Right ventricle myocardium superior (tissue), 1 donor: ENCODE measurements at places on chromosomes 6 and 20. TPM values are rescaled to one million over a fixed set of nuclear protein-coding genes. Genes with fewer than 3 reads are reported as not detected.

DNA sequence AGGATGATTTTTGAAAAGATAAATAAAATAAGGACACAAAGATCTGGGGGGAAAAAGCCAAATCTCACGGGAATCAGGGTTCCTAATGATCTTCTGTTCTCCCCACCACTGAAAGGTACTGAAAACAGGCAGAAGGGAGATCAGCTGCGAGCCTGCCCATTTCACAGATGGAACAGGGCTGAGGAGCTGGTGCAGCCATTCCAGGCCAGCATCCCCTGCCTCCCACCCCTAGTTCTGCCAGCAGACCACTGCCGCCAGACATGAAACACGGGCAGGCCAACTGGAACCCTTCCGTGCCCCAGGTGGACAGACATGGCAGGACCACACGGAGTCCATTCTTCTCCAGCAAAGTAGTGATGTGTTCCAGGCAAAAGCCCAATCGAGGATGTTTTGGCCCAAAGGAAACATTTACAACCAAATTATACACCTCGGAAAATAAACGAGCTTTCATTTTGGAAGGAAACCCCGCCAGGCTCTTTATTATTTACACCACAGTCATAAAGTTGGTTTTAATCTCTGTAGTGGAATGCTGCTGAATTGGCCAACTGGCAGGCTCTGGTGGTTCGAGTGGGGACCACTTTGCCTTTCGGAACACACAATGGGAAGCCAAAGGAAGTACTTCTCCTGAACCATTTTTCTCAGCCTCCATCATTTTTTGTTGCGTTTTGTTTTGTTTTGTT, 28.2 kb downstream of the ISM1 start:
- DNase-seq, result no peak

- no peak for DNase-seq
Observed at GRCh38 chr6:15166121-15166520, 79.7 kb upstream of the JARID2 start.

- no peak for DNase-seq
Observed at GRCh38 chr20:57605045-57605444, 15.2 kb downstream of the ZBP1 start.

DNA sequence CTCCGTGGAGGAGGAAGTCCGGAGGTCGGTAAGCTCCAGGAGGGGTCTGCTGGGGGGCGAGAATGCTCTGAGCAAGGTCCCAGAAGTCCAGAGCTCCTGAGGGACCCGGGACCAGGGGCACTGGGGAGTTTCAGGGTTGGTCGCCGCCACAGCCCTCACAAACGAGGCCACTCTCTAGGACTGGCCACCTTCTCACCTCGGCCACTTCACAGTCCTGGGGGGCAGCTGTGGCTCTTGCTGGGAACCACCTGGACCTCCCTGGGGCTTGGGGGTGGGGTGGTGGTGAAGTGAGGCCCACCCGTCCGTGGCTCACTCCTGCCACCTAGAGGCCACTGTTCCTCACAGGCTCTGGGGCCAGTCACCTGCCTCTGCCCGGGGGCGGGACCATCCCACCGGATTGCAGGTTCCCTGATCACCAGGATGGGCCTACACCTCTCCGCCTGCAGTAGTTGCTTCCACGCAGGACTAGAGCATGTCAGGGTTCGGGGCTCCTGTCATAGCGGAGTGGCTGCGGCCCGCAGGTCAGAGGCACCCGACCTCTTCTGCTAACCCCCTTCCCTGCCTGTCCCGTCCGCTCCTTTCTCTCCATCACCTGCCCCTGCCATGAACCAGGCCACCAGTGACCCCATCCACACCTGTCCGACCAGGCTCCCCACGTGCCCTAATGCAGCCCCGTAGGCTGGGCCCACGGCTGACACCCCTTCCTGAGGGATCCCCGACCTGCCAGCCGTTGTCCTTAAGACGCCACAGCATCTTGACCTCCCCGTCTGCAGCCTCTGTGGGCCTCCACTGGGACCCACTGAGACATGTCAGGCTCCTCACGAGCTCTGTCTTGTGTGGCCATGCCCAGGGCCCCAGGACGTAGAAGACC, 5.1 kb upstream of the TCEA2 start:
- DNase-seq, result peak; percentile 87

DNA sequence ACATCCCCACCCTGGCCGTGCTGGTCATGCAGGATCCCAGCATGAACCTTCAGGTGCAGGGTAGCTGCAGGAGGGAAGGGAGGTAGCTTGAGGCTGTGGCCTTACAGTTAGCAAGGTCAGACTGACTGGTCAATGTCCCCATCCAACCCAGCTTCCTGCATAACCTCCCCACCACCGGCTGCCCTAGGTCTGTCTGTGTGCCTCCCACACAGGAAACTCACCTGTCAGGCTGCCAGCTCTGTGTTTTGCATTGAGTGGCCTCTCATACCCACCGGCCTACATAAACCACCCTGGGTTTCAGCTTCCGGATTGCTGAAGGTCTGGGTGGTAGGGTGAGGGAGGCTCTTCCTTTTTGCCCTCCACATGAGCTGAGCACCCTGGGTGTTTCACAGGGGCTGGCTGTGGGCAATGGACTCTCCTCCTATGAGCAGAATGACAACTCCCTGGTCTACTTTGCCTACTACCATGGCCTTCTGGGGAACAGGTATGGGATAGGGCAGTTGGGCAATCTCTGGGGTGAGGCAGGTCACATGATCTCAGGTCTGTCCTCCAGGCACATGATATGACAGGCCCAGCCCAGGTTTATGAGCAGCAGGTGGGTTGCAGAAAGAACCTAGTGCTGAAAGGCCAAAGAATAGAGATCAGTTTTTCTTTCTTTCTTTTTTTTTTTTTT, 1.8 kb downstream of the CTSA start:
- no peak for DNase-seq

DNA sequence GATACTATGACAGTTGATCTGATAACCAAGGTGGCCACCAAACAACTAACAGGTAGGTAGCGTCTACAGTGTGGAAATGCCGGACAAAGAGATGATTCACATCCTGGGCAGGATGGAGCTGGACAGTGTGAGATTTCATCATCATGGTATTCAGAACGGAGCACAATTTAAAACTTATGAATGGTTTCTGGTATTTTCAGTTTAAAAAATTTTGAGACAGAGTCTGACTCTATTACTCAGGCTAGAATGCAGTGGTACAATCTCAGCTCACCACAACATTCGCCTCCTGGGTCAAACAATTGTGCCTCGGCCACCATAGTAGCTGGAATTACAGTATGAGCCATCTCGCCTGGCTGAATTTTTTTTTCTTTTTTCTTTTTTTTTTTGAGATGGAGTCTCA, 43.8 kb downstream of the CEP57L1 start:
- DNase-seq, result no peak

DNA sequence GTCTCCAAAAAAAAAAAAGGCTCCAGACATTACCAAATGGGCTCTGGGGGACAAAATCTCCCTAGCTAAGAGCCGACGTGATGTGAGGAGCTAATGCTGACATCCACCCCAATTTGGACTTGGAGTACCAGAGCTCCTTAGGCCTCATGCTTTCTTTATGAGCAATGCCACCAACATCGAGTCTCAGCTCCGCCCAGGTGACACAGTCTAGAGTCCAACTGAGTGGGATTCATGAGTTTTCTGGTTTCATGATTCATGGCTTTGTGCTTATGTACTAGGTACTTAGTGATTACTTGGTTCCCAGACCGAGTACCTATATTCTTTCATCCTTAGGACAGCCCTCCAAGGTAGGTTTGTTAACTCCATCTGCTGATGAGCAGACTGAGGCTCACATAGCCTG, 4.4 kb downstream of the ANKRD60 start:
- DNase-seq, result no peak

DNA sequence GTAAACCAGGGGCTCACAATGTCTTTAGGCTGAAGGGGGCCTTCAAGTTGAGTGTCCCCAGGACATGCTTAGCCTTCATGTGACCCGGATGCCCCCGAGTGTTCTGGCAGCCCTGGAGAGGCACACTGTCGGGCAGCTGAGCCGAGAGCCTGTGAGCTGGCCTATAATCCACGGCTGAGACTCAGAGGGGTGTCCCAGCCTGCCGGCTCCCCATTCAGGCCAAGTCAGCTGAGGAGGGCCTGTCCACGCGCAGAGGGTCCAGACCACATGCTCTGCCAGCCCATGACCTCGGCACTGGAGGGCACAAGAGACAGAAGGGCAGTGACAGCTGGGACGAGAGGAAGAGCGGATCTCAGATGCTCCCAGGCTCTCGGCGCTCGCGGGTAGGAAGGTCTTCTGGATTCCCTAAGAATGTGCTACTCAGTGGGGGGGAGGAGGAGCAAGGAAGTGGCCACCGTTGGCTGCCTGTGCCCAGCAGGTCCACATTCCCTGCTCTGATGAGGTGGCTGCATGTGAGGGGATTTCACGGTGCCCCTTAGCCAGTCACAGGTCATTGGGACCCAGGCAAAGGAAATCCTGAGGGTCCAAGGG, 224.7 kb downstream of the NRN1 start:
- DNase-seq, result no peak

DNA sequence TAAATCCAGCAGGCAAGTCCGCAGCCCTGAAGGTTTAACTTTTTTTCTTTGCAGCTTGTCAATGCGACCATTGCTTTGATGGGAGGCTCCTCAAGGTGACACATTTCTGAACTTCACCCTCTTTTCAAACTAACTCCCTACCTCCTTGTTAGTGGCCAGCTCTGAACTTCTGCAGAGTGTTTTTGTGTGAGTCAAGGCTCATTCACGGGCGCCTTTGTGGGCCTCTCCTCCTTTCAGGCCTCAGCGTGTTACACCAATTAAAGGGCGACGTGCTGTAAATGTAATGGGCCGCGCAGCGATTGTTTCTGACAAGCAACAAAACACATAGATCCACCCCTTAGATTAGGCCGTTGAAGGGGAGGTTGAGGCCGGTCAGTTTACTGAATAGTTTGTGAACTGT, 45.5 kb upstream of the NR2E1 start:
- no peak for DNase-seq

DNA sequence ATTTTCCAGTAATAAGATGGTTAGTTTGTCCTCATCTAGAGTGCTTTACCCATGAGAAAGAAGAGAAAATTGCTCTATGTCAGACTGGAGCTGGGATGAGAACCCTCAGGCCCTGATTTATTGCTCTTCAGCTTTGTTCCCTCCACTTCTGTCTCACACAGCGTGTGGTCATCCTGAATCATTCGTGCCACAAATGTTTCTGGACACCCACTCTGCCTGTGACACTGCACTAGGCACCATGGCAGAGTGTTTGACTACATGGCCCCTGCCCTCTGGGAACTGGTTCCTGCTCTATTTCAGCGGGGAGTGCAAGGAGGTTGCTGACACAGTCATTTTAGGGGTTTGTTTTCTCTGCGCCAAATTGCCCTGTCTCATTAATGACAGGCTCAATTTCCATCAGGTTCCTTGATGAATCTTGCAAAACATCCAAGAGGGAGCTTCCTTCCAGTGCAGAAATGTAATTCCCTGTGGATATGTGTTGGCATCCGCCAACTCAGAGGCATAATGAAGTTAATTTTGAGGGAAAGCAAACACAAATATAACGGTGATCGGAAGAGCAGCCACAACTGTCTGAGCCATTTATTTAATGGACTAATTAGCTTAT, 207.5 kb downstream of the CLIC5 start:
- DNase-seq, result no peak

DNA sequence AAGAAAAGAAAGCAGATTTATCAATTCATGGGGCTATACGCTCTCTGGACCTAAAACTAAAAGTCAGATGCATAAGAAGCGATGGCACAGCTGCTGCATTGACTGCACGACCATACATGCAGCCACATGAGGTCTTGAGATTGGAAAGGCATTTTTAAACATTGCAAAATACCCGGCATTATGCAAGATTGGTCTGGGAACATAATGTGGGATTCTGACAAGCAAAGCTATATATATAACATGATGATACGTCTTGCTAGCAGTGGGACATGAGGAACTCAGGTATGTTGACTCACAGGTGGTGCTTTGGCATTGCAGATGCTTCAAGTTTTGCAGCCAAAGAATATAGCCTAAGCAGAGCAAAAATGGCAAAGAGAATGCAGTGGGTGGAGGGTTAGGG, 55.1 kb downstream of the SAMD3 start:
- no peak for DNase-seq

- no peak for DNase-seq
Observed at GRCh38 chr6:158808442-158808833, 10.7 kb downstream of the EZR start.

GRCh38 chr6:2765896-2766766, 938 bp downstream of the WRNIP1 start:
- peak; percentile 70 for DNase-seq

- DNase-seq, result peak; percentile 20
Observed at GRCh38 chr20:64108731-64109681, 1.6 kb upstream of the NPBWR2 start.

DNA sequence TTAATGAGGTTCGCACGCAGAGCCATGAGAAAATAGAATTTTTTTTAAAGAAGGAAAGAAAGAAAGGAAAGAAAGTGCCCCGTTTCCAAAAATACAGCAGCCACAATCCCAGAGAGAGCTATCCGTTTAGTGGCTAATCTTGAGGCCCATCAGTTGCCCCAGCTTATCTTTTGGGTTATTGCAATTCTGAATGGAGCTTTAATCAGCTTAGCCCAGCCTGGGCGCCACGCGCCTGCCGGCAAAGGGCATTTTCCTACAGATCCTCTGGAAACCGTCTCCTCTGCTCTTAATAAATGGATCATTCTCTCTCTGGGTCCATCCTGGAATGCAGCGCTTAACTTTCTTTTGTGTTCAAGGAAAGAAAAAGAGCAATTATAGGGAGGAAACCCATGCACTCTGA, 413.3 kb downstream of the MAFB start:
- no peak for DNase-seq

DNA sequence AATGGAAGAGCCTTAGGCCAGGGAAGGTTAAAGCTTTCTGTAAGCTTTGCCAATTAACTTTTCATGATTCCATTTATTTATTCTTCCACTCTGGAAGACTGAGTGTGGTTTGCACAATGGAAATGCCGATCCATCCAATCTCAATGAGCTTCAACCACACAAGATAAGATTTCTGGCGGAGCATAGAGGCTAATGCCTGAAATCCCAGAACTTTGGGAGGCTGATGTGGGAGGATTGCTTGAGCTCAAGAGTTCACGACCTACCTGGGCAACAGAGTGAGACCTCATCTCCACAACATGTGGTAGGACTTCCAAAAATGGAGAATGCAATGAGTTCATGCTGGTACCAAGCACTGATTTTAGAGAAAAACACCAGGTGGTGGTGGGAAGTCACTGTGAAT, 6.2 kb downstream of the ENPP1 start:
- DNase-seq, result no peak

GRCh38 chr6:116210750-116211425, 43.0 kb downstream of the TSPYL4 start:
- DNase-seq, result peak; percentile 71

- DNase-seq, result no peak
Observed at GRCh38 chr6:5865506-5866031, 141.2 kb downstream of the NRN1 start.

GRCh38 chr6:168129292-168130167, 50.5 kb upstream of the FRMD1 start:
- no peak for DNase-seq

ZBTB24 gene
- 2.4 TPM for total RNA-seq

MAK gene
- not detected for total RNA-seq

GTSF1L gene
- total RNA-seq, result not detected

DNAH8 gene
- total RNA-seq, result 0.03 TPM

TRIM31 gene
- not detected for total RNA-seq

VEGFA gene
- total RNA-seq, result 230 TPM

SLC17A3 gene
- total RNA-seq, result not detected

ADGRG6 gene
- 3.2 TPM for total RNA-seq

RAET1L gene
- not detected for total RNA-seq

CCM2L gene
- total RNA-seq, result 8.5 TPM

HLA-DOA gene
- total RNA-seq, result 1.2 TPM

BPIFA1 gene
- total RNA-seq, result not detected
